ENCODE measurements at places on chromosomes 6 and 20.

GRCh38 chr6:127302728-127303660 lies 36.3 kb downstream of the RNF146 start:
- peak; percentile 72 for DNase-seq

- peak; percentile 3 for DNase-seq
Measured at GRCh38 chr6:46130666-46131065, 877 bp downstream of the ENPP4 start.

DNA sequence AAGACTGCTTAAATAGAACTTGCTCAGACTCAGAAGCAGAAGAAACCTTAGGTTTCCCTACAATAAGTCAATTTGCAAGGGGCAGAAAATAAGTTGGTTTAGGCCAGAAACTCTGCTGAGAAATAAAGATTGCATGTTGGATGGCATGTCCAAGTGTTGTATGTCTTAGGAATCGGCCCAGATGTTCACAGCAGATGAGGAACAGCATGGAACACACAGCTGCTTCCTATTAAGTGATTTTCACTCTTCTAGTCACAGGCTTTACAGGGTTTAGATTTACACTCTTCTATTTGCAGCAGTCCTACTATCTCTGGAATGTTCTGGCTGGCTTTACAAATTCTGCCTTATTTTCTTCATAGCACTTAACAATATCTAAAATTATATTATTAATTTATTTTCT lies 3.2 kb downstream of the ZKSCAN4 start:
- no peak for DNase-seq

- DNase-seq, result no peak
Measured at GRCh38 chr6:127877231-127877630, 23.6 kb downstream of the THEMIS start.

DNA sequence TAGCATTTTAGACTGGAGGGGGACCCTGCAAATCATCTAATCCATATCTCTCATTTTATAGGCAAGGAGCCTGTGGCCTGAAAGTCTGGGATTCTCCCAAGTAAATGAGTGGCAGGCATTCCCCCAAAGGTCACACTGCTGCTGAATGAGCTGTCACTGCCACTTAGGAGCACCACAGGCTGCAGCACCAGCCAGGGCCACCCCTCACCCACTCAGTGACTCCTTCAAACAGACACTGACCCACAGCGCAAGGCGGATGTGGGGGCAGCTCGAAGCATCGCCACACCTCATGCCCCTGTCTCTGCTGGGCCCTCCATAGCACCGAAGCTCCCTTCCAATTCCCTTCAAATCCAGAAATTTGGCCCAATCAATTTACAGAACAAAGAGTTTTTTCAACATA lies 119.9 kb upstream of the ARID1B start:
- no peak for DNase-seq

DNA sequence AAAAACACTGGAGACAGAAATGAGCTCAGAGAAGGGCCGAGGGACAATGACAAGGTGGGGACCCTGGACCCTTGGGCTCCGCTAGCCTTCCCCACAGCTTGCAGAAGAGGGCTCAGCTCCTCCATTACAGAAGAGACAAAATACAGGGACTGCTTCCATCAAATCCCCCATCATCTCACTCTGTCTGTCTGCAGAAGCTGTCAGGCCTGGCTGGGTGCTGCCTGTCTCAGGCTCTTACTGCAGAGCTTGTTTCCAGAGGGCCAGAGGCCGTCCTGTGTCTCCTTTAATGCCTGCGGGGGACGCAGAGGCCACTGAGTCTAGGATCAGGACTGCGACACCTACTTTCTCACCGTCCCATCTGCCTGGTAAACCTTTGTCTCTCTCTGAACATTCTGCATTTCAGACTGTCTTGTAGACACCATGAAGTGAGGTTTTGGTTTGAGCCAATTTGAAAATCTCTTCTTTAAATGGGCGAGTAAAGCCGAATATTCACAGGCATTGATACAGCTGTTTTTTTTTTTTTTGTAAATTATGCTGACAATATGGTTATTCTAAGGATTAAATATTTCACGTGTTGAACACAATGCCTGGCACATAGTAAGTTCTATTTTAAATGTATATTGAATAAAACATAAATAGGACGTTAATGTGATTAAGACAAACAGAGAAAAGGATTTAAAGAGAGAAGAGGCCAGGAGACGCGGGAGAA lies 28.3 kb downstream of the RNASET2 start:
- DNase-seq, result no peak

DNA sequence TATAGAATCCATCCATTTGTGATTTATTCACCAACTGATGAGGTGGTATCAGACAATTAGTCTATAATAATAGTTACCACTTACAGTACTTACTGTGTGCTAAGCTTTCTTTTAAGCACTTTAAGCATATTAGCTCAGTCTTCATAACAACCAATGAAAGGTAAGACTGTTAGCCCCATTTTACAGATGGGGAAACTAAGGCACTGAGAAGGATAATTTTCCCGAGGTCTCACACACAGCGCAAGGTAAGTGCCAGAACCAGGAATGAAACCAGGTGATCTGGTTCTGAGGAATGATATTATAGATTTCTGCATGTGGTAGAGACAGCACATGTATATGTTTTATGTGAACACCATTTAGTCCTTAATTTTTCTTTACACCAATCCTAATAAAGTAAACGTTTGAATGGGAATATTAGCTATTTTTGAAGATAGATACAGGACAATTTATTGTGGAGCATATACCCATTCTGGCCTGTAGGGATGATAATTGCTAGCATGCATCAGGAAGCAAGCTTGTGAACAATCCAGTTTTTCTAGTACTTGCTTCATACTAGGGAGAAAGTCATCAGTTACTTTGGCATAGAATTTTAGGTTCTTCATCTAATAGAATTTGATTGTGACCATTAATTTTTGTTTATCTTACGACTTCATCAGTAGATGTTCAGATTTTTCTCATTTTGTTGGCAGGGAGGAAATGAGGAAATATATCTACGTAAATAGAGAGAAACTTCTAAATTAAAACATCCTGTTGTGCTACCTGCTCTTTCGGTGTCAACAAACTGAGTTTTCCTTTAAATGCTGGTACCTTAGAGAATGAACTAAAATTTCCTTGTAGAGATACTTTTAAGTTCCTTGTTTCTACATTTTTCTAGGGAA lies 3.0 kb downstream of the YWHAB start:
- DNase-seq, result peak; percentile 70

GRCh38 chr20:47455133-47456040 lies 46.3 kb upstream of the NCOA3 start:
- DNase-seq, result no peak

DNA sequence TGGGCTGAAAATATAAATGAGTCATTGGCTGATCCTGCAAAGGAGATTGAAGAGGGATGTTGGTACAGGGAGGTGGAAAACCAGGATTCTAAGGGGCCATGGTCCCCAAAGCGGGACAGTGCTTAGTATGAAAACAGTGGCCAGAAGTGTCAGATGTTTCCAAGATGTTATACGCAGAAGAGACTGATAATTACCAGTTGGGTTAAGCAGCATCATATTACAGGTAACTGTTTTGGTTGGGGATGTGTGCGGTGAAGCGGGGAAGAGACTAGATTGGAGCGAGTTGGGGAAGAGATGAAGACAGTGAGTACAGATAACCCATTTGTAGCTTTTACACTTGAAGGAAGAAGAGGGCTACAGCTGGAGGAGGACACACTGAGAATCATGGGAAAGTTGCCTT lies 80.8 kb downstream of the PLEKHG1 start:
- no peak for DNase-seq

DNA sequence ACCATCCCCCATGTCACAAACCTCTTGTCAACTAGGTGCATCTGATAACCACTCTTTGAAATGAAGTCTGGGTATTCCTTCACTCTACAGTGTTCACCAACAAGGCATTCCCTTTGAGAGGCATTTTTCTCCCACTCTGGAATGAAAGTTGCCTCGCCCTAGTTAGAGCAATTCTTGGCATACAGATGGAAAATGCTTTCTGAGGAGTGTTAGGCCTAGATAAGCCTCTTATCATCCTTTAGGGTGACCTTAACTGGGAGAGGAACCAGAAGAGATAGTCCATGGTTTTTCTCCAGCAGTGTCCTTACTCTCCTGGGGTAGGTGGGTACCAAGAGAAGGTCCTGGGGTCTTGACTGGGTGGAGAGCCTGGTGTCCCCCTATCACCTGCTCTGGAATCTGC lies 14.8 kb downstream of the CLIC5 start:
- no peak for DNase-seq

Measured in GM23248 (cell line).